ENCODE measurements at places on chromosomes 6 and 20. TPM values are rescaled to one million over a fixed set of nuclear protein-coding genes. Genes with fewer than 3 reads are reported as not detected.

CLIC1 gene
- 318 TPM for total RNA-seq

PRPH2 gene
- not detected for total RNA-seq

CRNKL1 gene
- total RNA-seq: 20.0 TPM

DLK2 gene
- not detected for total RNA-seq

OR2B6 gene
- not detected for total RNA-seq

FAM83C gene
- not detected for total RNA-seq

IL17F gene
- total RNA-seq: not detected

VARS1 gene
- total RNA-seq: 118 TPM

DEFB132 gene
- not detected for total RNA-seq

LY86 gene
- 62.8 TPM for total RNA-seq

THBS2 gene
- not detected for total RNA-seq

CARMIL1 gene
- 40.1 TPM for total RNA-seq

POLR1C gene
- total RNA-seq: 36.9 TPM

LTB gene
- 36.9 TPM for total RNA-seq

MLN gene
- total RNA-seq: not detected

SLC35D3 gene
- total RNA-seq: not detected

CENPB gene
- total RNA-seq: 34.8 TPM

TAAR9 gene
- total RNA-seq: not detected

SMLR1 gene
- not detected for total RNA-seq

GPX5 gene
- not detected for total RNA-seq

TUBB2B gene
- 0.33 TPM for total RNA-seq

C20orf144 gene
- total RNA-seq: 0.31 TPM

HLA-DQA1 gene
- 31.2 TPM for total RNA-seq

GUCA1A gene
- total RNA-seq: not detected

PTCRA gene
- total RNA-seq: 0.91 TPM

OR2H1 gene
- not detected for total RNA-seq

ARHGAP40 gene
- not detected for total RNA-seq

TMEM244 gene
- not detected for total RNA-seq
